ENCODE measurements at places on chromosomes 4 and X.

GRCh38 chr4:77804471-77804870 lies 14.7 kb downstream of the CNOT6L start:
- DNase-seq = no peak

DNA sequence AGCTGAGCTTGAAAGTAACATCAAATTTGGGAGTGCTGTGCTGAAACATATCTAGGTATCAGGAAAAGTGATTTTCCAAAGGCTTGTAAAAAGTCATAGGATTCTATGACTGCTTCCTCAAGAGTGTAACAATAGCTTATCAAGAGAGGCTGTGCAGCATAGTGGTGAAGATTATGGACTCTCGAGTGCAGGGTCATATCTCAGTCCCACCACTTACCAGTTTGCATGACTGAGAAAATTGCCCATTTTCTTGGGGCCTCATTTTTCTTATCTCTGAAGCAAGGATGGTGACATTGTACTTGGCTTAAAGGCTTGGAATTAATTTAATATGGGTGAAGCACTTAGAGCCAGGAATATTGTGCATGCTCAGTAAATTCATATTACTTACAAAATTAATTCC lies 57.2 kb downstream of the AFF1 start:
- no peak for DNase-seq

DNA sequence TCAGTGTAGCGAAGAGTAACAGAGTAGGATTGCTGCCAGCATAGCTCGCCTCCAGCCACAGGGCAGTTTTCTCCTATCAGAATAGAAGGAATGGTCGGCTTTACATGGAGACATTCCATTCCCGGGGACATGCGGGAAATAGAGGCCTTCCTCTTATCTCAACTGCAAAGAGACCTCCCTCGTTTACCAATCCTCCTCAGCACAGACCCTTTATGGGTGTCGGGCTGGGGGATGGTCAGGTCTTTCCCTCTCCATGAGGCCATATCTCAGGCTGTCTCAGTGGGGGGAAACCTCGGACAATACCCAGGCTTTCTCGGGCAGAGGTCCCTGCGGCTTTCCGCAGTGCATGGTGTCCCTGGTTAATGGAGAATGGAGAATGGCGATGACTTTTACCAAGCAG lies 285.0 kb downstream of the ASMT start:
- no peak for DNase-seq

DNA sequence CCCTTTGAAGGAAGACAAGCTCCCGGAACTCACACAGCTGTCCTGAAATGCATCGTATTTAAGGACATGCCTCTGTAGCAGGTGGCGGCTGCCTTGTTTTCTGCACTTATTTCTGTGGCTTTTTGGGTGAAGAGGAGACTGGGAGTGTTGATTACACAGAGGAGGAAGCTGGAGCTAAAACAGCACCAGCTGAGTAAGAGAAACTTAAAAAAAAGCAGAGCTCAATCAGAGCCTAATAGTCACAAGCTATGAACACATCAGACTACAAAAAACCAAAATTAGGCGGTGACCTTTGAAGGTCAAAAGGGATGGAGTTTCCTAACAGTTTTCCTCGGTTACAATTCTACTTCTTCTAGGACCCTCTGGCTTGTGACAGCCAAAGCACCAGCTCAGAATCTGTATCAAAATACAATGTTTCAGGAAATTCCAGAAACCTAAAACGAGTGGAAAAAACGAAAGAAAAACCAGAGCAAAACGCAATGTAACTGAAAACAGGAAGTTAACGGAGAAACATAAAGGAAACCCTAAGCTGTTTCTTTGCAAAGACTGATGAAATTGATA lies 13.5 kb downstream of the PRKX start:
- DNase-seq = no peak

- no peak for DNase-seq
Observed at GRCh38 chr4:165177725-165178666, 29.4 kb upstream of the KLHL2 start.

- no peak for DNase-seq
Observed at GRCh38 chrX:130799393-130799792, 103.6 kb downstream of the ENOX2 start.

- no peak for DNase-seq
Observed at GRCh38 chr4:90855111-90855510, 727.9 kb downstream of the CCSER1 start.

GRCh38 chrX:136687457-136687856 lies 39.5 kb downstream of the CD40LG start:
- DNase-seq = no peak

- no peak for DNase-seq
Observed at GRCh38 chr4:1471443-1472147, 65.4 kb upstream of the NKX1-1 start.

DNA sequence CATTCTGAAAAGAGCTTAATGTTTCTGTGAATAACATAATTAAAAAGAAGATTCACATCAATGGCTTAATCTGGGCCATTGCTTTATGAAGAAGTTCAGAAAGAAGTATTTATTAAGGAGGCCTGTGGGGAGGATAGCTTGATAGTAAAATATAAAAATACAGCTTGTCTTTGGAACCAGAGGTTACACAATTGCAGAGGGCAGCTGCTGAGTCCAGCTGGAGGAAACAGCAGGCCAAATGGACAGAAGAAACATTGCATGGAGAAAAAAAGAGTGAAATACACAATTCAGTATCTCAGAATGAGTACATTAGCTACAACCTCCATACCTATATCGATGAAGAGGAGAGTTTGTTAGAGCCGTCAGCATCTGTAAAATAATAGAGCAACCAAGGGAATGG lies 148.0 kb upstream of the NPY2R start:
- DNase-seq = no peak

- DNase-seq = no peak
Observed at GRCh38 chr4:39792529-39792928, 94.6 kb downstream of the UBE2K start.

GRCh38 chr4:157072002-157072401 lies 3.9 kb upstream of the GLRB start:
- no peak for DNase-seq

DNA sequence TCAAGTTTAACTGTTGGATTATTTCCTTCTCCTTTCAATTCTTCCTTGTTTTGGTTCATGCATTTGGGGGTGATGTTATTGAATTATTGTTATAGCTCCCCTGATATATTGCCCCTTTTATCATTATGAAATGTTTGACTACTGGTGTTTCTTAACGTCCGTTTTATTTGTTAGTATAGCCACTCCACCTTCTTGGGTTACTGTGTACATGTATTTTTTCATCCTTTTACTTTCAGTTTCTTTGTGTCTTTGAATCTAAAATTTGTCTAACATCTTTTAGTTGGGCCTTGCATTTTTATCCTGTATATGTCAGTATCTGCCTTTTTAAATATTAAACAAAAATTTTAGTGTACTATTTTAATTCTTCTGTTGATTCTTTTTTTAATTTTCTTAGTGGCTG lies 88.7 kb downstream of the TNIP2 start:
- DNase-seq = no peak

GRCh38 chr4:77706717-77707116 lies 101.1 kb downstream of the CXCL13 start:
- DNase-seq = no peak

DNA sequence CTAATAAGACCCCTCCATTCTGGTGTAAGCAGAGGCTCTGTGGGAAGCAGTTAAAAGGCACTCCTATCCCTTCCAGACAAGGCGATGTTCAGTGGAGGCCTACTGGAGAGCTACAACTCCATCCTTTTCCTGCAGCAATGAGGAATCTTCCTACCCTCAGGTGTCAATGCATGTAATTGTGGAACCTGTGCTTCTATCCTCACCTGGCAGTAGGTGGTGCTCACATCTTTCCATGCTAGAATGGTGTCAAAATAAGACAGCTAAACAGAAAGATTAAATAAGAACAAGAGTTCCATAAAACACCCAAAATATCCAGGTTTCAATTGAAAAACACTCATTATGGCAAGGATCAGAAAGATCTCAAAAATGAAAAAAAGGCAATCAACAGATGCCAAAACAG lies 224.6 kb downstream of the IL15 start:
- no peak for DNase-seq

DNA sequence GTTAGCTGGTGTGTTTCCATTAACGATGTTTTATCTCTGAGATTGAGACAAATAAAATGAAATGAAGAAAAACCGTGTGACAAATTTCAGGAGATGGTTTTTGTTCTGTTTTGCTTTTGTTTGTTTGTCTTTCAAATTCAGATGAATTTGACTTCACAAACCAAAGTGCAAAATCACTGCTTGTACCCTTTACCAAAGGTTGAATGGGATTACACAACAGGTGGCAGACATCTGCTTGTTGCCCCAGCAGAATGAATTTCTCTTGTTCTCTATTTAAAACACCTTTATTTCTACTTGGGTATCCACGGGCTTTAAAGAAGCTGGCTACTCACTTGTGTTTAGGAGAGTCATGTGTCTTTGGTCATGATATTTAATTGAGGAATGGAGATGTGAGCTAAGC lies 239.7 kb upstream of the CLNK start:
- no peak for DNase-seq

DNA sequence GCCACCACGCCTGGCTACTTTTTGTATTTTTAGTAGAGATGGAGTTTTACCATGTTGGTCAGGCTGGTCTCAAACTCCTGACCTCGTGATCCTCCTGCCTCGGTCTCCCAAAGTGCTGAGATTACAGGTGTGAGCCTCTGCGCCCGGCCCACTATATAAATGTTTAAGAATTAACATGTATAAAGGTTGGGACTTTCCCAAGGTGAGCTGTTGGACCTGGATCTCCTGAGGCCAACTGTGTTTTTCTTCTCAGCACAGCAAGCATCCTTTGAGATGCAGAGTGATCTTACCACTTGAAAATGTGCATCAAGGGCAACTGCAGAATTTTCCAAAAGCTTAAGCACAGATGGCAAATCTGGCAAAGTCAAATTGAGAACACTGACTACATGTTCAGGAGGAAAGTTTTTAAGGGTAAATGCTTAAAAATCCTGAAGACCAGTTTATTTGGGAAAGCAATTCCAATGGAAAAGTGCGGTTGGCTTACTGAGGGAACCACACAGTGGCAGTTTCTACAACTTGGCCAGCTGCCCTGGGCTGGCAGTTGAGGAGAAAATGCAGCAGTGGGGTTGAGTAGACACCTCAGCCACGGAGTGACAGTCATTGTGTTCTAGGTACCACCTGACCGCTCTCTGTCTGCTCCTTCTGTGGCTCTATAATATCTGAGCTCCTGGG lies 168.9 kb downstream of the CBR4 start:
- no peak for DNase-seq

- DNase-seq = no peak
Observed at GRCh38 chr4:94849901-94850300, 92.1 kb downstream of the BMPR1B start.

DNA sequence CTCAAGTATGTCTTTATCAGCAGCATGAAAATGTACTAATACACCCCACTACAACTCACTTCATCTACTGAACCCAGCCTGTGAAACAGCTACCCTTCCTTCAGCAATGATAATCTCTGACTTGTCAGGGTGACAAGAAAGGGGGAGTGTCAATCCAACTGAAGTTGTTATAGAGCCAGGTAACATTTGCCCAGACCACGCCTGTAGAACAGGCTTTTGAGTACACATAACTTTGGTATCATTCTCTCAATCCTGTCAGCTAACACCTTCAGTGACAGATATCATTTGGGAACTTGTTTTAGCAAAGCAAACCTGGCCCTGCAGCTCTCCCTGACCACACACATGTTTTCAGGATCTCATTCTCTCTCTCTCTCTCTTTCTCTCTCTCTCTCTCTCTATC lies 592.2 kb downstream of the SMARCA1 start:
- no peak for DNase-seq

GRCh38 chr4:165971446-165971845 lies 98.4 kb downstream of the TLL1 start:
- DNase-seq = no peak

DNA sequence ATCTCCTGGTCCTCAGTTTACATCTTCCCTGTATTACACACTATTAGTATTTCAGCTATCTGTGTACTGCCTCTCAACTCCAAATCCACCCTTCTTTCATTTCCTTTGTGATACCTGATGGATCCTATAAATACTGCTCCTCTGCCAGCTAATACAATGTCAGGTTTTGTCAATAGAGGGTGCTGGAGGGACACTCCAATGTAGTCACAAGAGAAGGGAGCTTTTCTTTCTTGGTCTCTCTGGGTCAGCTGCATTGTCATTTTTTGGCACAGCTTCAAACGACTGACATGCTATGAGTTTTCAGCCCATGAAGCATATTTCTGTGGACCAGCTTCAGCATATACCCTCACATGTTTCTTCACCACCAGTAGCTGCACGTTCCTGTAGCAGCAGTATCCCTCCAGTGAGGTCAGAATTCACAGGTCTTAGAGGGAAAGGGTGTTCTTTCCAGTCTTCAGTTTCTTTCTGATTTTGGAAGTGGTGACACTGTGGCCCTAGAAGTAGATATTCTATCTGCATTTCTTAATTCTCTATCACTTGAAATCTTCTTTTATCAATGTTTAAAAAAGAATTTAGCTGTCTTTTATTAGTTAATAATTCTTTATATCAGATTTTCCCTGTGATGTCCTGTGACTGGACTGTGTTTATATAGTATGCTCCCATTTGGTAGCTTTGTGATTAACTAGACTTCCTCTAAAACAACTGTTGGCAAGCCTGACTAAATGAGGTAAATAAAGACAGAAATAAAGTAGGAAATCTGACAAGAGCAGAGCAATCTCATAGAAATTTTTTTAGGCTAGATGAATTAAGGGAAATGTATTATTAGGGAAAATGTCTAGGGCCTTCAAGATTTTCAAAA lies 60.6 kb downstream of the GABRA2 start:
- DNase-seq = no peak

GRCh38 chr4:7311205-7311604 lies 118.9 kb downstream of the SORCS2 start:
- DNase-seq = no peak

- DNase-seq = no peak
Observed at GRCh38 chr4:187380181-187380581, 615.4 kb upstream of the ZFP42 start.

GRCh38 chrX:119082278-119082677 lies 9.5 kb downstream of the CT47C1 start:
- DNase-seq = no peak

DNA sequence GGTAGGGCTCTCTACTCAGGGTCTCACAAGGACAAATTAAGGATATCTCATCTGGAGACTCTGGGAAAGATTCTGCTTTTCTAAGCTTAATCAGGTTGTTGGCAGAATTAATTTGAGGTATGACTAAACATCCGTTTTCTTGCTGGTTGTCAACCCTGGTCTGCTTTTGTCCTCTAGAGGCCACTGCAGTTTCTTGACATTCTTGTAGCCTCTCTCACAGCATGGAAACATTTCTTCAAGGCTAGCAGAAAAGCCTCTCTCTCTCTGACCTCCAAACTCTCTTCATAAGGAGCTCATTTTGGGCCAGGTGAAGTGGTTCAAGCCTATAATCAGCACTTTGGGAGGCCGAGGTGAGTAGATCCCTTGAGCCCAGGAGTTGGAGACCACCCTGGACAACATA lies 749.5 kb upstream of the PCDH7 start:
- DNase-seq = no peak

- no peak for DNase-seq
Observed at GRCh38 chr4:24777536-24778463, 17.6 kb upstream of the SOD3 start.

- DNase-seq = no peak
Observed at GRCh38 chr4:57080781-57081650, 29.2 kb downstream of the IGFBP7 start.

GRCh38 chr4:169362607-169363006 lies 91.9 kb upstream of the SH3RF1 start:
- DNase-seq = no peak

Measured in stimulated activated CD4-positive, alpha-beta T cell treated with anti-CD3 and anti-CD28 coated beads, TNF-alpha, amount 100 ng/mL, for 4 hours (primary cell).